ENCODE measurements at places on chromosomes 5 and 9.
A peak's percentile ranks its signal among the peaks of the same experiment; 100 is the strongest.

- DNase-seq, result no peak
These were observed 10.1 kb downstream of the IFNA5 start for GRCh38 chr9:21294904-21295538.

GRCh38 chr5:107875833-107876232 is 205.1 kb upstream of the EFNA5 start:
- DNase-seq, result no peak

DNA sequence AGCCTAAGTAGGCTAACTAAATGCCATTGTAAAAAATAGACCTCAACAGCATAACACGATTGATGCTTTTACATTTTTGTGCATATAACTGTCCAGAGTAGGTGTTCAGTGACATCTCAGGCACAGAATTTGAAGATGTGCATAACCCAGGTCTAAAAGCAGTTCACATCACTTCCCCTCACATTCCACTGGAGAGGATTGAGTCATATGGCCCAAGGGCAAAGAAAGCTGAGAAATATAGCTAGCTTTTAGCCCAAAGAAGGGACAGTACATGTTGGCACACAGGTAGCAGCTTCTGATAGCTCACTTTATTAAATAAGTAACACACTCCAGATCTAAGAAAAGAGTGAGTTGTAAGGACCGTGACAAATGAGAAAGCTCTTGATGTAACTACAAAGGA is 2259.5 kb upstream of the WWC1 start:
- DNase-seq, result no peak

DNA sequence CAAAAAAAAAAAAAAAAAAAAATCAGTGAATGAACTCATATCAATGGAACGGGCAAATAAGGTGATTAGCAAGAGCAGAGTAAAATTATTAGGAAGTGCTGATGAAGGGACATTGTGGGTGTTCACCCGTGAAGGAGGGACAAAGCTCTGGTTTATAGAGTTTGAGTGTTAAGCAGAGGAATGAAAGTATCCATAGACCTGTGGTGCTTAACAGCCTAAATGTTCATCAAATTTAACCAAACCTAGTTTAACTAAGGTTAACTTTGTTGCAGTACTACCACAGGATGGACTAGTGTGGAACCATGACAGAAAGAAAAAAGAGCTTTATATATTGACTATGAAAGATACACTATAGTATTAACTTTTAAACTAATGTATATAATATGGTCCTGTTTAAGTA is 44.1 kb upstream of the TNFAIP8 start:
- DNase-seq, result no peak

DNA sequence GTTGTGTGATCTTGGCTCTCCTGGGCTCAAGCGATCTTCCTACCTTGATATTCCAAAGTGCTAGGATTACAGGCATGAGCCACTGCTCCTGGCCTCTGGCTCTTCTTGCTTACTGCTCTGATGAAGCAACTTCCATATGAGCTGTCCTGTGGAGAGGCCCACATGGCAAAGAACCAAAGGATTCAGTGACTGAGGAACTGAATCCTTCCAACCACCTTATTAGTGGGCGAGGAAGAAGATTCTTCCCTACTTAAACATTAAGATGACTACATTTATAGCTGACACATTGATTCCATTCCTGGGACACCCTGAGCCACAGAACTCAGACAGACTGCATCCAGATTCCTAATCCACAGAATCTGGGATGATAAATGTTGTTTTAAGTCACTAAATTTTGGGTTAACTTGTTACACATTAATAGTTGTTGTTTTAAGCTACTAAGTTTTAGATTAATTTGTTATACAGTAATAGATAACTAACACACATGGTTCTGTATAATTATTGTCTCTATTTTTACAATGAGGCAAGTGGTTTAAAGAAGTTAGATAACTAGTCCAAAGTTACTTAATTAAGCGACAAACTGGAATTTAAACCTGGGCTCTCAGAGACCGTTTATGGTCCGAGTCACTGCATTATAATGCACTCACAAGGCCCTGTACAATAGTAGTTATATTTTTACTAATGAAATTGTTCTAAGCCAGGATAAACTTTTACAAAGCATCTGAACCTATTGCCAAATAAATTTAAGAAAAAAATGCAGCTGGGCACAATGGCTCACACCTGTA is 16.7 kb upstream of the SLCO4C1 start:
- no peak for DNase-seq

DNA sequence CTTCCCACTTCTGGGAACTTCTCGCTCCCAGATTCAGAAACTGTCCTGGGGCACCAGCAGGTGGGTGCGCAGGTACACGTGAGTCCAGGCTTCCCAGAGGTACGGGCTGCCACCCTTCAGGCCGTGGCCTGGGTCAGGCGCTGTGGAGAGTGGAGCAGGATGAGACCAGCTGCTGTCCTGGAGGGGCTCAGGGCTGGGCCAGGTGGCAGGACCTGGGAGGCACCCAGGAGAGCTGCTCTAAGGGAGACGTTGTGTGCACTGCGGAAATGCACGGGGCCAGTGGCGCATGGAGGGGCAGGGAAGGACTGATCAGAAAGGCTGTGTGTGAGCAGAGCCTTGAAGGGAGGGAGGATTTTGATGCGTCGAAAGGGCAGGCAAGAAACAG is 135.1 kb upstream of the PHYKPL start:
- DNase-seq, result no peak

DNA sequence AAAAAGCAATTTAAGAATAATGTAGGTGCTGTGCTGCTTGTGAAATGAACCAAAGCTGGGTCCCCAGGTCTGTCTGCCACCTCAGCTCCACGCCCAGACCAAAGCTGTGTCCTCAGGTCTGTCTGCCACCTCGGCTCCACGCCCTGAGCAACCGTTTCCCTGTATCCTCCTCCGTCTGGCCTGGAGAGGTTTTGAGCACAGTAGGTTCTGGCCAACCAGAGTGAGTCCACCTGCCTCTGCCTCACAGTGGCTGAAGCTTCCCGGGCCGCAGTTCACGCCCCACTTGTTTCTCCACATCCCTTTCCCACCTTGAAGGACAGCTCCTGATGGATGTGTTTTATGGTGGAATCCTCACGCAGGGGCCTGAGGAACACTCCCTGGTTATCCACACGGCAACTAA is 120.5 kb downstream of the ADAMTS2 start:
- DNase-seq, result no peak

DNA sequence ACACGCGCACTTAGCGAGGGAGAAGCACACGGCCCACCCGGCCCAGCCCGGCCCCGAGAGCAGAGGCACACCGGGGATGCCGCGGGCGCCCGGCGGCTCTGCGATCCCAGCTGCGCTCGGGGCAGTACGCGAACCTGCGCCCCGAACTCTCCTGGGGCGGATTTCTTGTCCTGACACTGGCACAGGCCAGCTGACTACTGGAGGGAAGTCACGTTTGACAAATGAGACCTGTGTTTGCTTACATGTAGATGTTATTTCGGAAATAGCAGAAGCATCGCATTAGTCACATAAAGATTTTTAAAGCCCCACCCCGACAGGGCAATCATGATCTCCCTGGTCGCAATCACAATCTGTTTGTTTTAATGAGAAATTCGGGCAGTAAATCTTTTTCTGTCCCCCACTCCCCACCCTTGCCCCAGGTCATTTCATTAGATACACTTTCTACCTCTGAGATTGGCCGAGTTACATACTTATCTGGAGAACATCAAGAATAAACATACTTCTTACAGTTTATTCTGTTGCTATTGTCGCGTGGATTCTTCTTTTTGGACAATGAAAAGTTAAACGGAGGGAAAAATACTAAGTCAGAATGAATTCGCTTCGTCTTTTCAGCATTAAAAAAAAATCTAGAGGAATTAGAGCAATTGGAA is 518.9 kb downstream of the CTNND2 start:
- no peak for DNase-seq

GRCh38 chr9:137114613-137115393 is at the start of gene DPP7:
TSS of gene DPP7 (minus strand) at chr9:137114733. CDS start at chr9:137114713, 20 bp downstream.
- peak; percentile 51 for DNase-seq

DNA sequence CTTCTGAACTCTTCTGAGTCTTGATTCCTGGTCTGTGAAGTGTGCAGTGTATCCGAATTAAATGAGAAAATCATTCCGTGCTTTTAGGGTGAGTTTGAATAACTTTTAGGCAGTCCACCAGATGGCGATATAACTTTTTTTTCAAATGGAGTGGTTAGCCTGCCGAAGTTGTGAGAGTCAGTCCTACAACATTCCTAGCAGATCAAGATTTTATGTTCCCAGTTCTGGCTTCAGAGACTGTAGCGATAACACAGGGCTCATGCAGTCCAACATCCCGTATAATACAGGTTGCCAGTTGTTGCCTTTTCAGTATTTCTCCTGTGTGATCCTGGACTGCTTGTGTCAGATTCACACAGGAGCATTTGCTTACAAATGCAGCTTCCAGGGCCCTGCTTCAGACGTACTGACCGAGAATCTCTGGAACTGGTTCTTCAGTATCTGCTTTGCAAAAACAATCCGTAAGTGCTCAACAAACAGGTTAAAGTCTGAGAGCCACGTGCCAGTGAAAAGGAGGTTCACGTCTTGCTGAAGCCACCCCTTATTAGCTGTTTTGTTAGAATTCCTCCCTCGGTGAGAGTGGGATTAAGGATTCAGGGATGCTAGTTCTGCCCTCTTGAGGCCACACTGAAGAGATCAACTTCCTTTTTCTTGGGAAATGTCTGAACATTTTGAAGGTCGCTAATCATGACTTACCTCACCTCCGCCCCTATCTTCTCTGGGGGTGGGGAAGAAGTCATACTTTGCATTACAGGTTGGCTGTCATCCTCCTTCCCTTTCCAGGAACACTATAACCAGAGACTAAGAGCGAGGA is 22.8 kb downstream of the SMIM3 start:
- no peak for DNase-seq

DNA sequence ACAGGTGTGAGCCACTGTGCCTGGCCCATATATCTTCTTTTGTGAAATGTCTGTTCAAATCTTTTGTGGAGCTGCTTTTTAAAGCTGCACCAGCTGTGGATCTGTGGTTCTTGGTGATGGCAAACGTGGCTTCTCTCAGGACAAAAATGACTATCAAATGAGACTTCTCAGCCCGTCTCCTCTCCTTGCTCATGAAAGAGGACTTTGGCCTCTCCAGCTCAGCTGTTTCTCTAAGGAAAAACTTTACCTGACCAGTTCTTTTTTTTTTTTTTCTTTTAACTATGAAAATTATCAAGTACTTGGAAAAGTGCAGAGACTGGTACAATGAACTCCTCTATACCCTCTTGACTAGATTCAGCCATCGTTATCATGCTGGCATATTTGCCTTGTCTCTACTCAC is 44.8 kb downstream of the RALGPS1 start:
- no peak for DNase-seq
